ENCODE measurements at places on chromosomes 1 and 21.

GRCh38 chr1:60864722-60865121 is 217.6 kb upstream of the NFIA start:
- no peak for DNase-seq

DNA sequence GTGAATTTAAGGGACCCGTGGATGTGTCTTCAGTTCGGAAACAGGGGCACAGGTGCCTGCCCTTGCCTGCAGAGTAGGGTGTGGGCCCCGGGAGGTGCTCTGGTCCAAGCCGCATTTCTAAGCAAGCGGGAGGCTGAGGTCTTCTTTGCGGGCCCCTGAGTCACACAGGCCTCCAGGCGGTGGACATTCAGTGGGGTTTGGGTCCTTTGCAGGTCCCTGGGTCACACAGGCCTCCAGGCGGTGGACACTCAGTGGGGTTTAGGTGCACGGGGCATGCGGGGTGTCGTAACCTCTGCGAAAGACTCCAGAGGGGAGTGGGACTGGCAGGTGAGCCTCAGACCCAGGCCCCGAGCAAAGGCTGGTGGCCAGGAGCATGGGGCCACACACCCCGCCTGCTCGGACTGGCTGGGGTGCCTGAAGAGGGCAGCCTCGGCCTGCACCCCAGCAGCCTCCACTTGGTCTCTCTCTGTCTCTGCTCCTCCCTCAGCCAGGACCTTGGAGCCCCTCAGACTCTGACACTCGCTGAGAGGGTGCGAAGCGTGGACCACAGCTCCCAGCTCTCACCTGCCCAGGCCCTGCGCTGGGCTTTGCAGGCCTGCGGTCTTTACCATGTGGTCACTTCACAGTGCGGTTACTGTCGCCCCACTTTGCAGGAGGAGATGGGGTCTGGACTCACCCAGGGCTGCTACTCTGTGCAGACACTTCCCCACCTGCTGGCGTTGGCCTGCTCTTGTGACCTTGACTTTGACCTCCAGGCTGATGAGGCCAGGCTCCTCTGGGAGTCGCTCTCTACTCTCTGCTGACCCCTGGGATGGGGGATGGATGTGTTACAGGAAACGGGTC is 6.0 kb upstream of the AGPAT3 start:
- no peak for DNase-seq

GRCh38 chr1:156668801-156669637 is 8.2 kb downstream of the NES start:
- no peak for DNase-seq

- no peak for DNase-seq
Measured at GRCh38 chr1:12183095-12183794, 16.5 kb downstream of the TNFRSF1B start.

- no peak for DNase-seq
Measured at GRCh38 chr1:24955161-24955560, 25.1 kb upstream of the RUNX3 start.
